Kasumi-1 (cell line): ENCODE measurements at places on chromosomes 1 and 21.
A peak's percentile ranks its signal among the peaks of the same experiment; 100 is the strongest.

- no peak for DNase-seq
These were observed 739 bp upstream of the IFI6 start for GRCh38 chr1:27672750-27673112.

DNA sequence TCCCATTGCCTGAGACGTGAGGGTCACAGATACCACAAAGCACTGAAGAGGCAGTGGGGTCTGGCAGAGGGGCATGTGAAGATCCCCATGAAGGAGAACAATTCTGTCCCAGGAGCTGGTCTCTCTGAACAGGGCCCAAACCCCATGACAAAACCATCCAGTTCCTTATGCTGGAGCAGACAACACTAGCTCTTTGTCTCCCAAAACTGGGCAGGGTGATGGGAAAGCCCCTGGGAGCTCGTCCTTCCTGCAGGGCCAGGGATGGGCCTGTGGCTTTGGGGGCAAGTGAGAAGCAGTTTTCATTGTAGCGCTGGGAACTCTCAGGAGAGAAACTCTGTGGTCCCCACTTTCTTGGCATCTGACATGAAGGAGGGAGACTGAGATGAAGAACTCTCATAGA, 8.8 kb downstream of the ETV3L start:
- DNase-seq, result no peak

GRCh38 chr1:206032380-206033140, 8.9 kb upstream of the CTSE start:
- peak; percentile 53 for DNase-seq

- DNase-seq, result no peak
These were observed 309.4 kb downstream of the NFIA start for GRCh38 chr1:61391730-61392129.

DNA sequence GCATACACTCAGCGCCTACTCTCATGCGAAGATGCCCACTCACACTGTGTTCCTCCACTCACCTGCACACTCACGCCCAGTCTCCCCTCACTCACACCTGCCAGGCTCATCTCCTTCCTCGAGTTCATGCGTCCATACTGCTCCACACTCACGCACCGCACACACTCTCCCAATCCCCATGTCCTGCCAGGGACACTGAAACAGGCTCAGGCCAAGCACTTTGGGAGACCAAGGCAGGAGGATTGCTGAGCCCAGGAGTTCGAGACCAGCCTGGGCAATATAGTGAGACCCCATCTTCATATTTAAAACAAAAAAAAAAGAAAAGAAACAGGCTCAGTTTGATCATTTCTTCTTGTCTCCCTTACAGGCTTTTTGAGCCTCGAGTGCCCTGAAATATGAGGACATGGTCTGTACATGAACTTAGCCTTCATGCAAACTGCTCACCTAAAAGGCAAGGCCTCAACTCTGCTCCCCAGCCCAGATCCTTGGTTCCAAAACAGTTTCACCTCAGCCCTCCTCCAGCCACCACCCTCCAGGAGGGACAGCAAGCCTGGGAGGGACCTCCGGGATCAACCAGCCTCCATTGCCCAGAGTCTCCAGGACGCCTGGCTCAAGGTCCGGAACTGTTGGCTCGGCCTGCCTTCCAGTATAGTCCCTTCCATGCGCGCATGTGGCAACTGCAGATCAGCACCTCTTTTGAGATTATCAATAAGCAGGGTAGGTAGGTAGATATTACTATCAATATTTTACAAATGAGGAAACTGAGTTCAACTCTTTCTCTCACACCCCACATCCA, 2.4 kb upstream of the PTAFR start:
- no peak for DNase-seq

DNA sequence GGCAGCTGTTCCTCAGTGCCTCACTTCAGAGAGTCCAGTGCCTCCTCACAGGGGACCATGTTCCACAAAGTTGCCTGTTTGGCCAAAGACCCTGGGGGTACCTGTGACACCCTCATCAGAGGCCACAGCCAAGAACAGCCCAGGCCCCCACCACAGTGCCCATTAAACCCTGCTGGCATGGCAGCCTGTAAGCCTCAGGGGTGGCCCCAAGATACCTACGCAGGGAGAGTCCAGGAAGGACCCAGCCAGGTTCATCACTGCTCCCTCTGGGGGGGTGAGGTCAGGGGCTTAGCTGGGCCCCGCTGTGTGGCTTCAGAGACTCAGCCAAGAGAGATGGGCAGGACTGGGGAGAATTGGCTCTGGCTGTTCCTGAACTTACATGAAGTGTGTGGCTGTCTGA, 19.1 kb upstream of the PRDM16 start:
- no peak for DNase-seq

- DNase-seq, result no peak
These were observed 274.9 kb downstream of the NUF2 start for GRCh38 chr1:163596541-163597258.

DNA sequence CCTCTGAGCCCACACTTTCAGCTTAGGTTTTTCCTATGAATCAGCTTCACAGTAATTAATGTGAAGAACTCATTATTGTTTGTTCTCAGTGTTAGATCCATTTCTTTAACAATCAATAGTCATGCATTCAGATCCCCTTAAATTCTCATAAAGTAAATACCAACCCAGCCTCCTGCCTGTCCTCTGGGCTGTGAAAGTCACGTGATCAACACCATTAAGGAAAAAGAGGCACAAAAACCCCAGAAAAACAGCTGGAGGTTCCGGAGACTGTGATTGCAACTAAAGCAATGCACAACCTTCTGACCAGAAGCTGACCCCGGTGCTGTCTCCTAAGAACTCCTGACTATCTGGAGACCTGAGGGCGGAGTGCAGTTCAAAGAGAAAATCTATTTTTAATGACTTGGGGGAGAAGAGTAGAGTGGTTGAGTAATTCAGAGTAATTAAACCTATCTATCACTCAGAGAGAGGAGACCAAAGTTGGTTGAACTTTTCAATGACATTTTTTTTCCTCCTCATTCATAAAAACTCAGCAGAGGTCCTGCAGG, 132.5 kb downstream of the PLXNA2 start:
- DNase-seq, result no peak

- DNase-seq, result no peak
These were observed 13.7 kb downstream of the PYHIN1 start for GRCh38 chr1:158945061-158945460.

- no peak for DNase-seq
These were observed 76.1 kb upstream of the KIAA0040 start for GRCh38 chr1:175268720-175269119.

- no peak for DNase-seq
These were observed 7.5 kb upstream of the TTC22 start for GRCh38 chr1:54808443-54809207.

DNA sequence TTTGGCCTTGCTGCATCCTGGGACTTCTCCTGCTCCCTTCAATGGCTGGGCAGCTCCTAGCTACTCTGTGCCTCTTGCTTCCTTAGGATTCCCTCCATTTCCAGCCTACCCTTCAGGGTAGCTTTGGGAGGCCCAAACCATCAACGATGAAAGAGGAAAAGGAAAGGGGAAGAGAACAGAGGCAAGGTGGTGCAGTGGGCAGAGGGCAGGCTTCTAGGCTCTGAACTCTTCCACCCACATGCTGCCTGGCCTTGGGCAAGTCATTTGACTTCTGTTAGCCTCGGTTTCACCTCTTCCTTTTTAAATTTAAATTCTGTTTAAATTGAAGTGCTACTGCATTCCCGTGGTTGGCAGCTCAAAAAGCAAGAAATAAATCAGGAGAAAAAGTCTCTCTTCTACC, 5.7 kb upstream of the PPM1J start:
- DNase-seq, result no peak

DNA sequence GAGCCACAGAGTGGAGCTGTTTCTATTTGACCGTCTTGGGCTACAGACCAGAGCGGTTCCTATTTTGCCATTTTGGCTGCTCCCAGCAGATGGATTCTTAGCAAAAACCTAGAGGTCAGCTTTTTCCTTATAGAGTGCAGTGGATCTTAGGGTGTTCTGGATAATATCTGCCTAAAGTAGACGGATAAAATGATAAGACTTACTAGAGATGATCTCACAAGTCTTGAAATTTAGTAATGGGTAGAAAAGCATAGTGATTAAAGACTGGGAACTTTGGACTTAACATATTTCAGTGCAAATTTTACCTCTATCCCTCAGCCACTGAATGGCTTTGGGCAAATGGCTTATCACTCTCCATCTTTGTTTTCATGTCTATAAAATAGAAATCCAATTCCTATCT, 439.8 kb downstream of the ADGRL2 start:
- DNase-seq, result no peak

GRCh38 chr1:55446351-55446750, 231.2 kb upstream of the USP24 start:
- no peak for DNase-seq

- no peak for DNase-seq
These were observed 77.1 kb downstream of the CEP350 start for GRCh38 chr1:180031664-180032063.

- DNase-seq, result no peak
These were observed 2.5 kb downstream of the GGPS1 start for GRCh38 chr1:235330918-235331285.

DNA sequence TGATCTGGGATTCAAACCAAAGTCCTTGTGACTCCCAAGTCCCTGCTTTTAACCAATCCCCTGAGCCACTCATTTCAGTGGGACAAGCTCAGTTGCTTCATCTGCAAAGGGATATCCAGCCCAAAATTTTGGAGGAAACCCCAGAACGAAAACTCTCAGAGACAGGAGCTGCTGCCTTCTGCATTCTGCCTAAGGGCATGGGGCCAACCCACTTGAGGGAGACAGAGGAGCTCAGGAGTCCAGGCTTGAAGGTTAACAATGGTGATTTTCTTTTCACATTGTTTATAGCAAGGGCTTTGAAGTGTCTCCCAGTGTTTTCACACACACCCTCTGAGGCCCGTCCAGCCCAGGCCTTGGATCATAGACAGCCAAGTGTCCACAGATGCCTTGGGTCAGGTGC, 148.1 kb upstream of the CTTNBP2NL start:
- DNase-seq, result no peak

- no peak for DNase-seq
These were observed 71.6 kb upstream of the GREM2 start for GRCh38 chr1:240683576-240683975.

DNA sequence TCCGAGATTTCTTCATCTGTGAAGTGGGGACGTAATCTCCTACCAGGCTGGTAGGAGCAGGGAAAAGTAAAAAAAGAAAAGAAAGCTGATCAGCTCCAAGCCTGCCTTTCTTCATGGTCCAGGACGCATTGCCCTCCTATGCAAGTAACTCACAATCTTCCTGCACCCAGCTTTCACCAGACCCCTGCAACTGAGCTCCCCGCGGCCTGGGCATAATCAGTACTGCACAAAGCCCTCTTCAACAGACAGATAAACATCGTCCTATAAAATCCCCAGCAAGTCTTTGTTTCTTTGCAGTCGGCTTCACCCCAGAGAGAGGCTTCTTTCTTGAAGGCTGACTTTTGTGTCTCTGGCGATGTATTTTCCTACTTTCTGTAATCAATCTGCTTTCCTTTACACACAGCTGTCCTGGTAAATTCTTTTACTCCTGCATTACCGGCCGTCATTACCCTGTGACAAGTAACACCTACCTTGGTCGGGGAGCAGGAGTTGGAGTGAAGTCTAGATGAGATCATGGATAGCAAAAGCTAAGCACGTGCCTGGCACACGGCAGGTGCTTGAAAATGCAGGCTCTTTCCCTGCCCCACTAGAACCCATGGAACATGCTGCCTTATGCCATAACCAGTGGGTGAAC, 8.3 kb downstream of the PADI1 start:
- DNase-seq, result peak; percentile 66

- DNase-seq, result no peak
These were observed 15.8 kb downstream of the RCSD1 start for GRCh38 chr1:167645625-167646414.

GRCh38 chr1:25702101-25702775, 85.6 kb downstream of the MAN1C1 start:
- DNase-seq, result no peak

DNA sequence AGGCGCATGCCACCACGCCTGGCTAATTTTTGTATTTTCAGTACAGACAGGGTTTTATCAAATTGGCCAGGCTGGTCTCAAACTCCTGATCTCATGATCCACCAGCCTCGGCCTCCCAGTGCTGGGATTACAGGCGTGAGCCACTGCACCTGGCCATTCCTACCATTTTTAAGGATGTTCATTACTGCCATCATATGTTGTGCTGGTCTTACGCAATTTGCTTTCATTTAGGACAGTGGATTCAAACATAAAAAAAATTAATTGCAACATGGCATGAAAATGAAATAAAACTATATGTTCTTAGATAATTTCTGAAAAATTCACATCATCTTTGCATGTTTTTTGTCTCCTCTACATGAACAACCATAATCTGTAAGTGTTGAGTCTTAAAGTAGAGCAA, 527.7 kb downstream of the LTN1 start:
- no peak for DNase-seq

DNA sequence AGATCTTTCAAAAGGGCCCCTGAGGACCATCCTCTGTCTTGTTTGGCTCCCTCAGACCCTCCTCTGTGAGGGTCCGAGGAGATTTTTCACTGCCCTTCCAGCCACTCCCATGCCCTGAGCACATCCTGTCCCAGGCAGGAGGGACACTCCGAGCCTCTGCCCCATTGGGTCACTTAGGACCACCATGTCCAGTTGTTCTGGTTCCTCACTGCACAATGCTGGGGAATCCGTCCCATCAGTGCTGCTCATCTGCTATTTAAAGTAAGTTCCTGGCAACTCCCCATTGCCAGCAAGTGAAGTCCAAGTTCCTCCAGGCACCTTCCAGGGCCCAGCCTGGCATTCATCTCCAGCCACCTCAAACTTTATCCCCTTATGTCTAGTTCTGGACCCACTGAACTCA, 117.5 kb upstream of the GRIK3 start:
- DNase-seq, result no peak

DNA sequence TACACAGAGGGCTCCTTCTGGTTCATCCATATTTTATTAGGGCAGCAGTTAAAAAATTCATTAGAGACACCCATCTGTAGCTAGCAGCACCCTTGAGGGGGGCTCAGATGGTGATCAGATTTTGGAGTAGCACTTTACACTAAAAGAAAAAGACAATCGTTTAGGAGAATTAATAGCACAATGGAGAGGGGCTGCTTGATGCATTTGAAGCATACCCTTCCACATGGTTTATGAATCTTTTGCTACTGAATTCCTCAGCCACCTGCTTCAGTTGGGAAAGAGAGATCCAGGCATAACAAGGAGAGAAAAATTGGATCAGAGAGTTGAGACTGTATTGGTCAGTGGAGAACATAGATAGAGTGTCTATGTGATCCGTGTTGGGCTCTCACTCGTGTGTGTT, 54.4 kb downstream of the DISC1 start:
- no peak for DNase-seq

GRCh38 chr1:171929121-171929520, 87.8 kb downstream of the DNM3 start:
- no peak for DNase-seq

DNA sequence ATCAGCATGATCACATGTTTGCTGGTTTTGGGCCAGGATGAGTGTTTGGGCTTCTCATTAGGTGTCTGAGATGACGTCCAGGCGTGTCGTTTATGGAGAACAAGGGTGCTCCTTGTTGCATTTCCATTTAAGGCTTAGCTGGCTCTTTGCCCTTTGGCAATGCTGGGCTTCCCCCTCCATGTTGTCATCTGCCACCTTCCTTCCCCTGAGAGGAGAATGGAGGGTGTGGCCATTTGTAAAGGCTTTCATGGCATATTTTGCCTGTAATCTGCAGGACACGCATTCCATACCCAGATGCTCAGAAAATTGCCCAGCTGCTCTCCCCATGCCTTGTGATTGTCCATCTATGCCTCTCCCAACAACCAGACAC, 27.7 kb downstream of the PKP1 start:
- no peak for DNase-seq
